ENCODE measurements at places on chromosomes 16 and 17. TPM values are rescaled to one million over a fixed set of nuclear protein-coding genes. Genes with fewer than 3 reads are reported as not detected.

The KRTAP4-3 gene
- total RNA-seq = not detected

The QRICH2 gene
- total RNA-seq = 4.7 TPM

The ASB16 gene
- total RNA-seq = not detected

The BCL7C gene
- total RNA-seq = 39.4 TPM

The PLA2G10 gene
- total RNA-seq = not detected

The GAST gene
- not detected for total RNA-seq

The GPR142 gene
- not detected for total RNA-seq

The CMTM2 gene
- not detected for total RNA-seq

The CACNG3 gene
- not detected for total RNA-seq

The ZFPM1 gene
- total RNA-seq = 0.93 TPM

The GNGT2 gene
- 2.8 TPM for total RNA-seq

The ABCC6 gene
- total RNA-seq = not detected

The EPN3 gene
- total RNA-seq = 0.13 TPM

The IL4R gene
- total RNA-seq = 71.5 TPM

The MYH2 gene
- not detected for total RNA-seq

The C16orf96 gene
- 0.05 TPM for total RNA-seq

The NEUROD2 gene
- total RNA-seq = not detected

The ZFP3 gene
- 0.94 TPM for total RNA-seq

The ASGR1 gene
- 4.1 TPM for total RNA-seq

The MRPL10 gene
- total RNA-seq = 49.3 TPM

The DCAKD gene
- 39.8 TPM for total RNA-seq

The KCNH4 gene
- 0.15 TPM for total RNA-seq

The YPEL3 gene
- total RNA-seq = 17.7 TPM

The VASN gene
- 0.13 TPM for total RNA-seq

The SLC16A13 gene
- total RNA-seq = 5.2 TPM

The ABCC12 gene
- total RNA-seq = not detected

The C17orf107 gene
- 0.93 TPM for total RNA-seq

The CRYBA1 gene
- not detected for total RNA-seq

The TMEM235 gene
- not detected for total RNA-seq

The KRT27 gene
- total RNA-seq = not detected

The HBQ1 gene
- total RNA-seq = not detected

The GGT6 gene
- total RNA-seq = not detected

The ABCA9 gene
- total RNA-seq = 0.64 TPM

The EXOC7 gene
- 60.7 TPM for total RNA-seq

The UTS2R gene
- total RNA-seq = not detected

The CD300E gene
- not detected for total RNA-seq

The SLC47A1 gene
- 1.6 TPM for total RNA-seq

The SCNN1G gene
- 0.15 TPM for total RNA-seq

The GRB7 gene
- total RNA-seq = 0.27 TPM

Data from mammary microvascular endothelial cell (primary cell).